ENCODE measurements at places on chromosomes 3 and 15.

DNA sequence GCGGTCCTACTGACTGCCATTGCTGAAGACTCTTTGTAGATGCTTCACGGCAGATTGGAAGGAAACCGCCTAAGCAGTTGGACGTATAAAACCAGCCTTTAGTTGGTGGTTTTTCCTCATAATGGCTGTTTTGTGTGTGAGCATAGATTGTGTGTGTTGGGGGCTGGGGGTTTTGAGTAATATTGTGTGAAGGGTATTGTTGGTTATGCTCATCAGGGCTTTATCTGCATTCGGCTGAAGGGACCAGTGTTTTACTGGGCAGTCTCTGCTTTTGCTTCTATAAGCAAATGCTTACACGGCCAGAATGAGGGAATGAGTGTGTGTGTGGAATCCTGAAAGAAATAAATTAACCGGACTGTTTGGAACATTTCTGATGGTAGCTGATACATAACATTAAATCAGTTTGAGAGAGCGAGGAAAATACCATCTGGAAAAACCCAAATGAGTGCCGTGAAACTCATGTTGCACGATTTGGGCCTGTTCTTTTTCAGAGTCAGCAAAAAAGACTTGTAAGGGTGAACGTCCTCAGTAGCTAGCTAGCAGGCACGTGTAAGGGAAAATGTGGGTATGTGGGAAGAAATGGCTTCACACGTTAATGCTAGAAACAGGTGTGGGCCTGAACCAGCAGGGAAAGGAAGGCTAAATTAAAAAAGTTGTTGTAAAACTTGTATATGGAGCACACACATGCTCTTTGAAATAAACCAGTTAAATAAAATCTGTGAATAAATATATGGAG lies 1.9 kb downstream of the MITF start:
- no peak for DNase-seq

DNA sequence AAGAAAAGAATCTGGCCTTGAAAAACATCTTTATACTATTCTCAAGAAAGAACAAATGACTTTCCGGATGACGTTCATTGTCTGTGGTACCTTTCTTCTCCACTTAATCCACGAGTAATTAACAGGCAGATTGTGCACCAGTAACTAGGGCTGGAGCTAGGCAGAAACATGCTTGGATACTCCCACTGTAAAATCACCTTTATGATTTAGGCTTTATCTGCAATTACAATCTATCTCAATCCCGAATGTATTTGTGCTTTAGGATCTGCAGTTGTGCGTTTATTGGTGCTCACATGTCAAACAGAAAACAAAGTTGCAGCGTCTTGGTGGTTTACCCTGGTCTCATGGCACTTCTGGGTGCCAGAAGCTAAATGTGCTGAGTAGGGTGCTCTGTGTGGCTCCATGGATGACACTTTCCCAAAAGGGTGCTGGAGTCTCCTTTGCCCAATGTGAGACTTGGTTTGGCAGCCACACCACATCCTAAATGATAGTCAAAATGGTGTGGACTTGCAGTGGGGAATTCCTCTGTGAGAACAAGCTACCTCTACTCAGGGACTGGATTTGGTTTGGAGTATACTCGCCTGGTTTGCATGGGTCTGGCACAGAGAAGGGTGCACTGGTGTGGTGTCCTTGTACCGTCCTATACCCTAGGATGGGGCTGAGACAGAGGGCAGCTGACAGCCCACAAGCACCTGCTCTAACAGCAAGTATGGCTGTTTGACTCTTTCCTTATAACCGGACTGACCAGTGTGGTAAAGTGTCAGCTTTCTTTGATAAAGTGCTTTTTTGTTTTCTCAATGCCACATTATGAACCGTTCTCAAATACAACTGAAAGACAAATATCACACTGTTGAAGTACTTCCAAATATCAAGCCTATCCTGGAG lies 7.7 kb downstream of the SERP1 start:
- no peak for DNase-seq

- DNase-seq, result no peak
Observed at GRCh38 chr3:58880182-58880581, 169.6 kb downstream of the CFAP20DC start.

- no peak for DNase-seq
Observed at GRCh38 chr3:60912876-60913275, 338.4 kb downstream of the FHIT start.

GRCh38 chr15:73318463-73319351 lies 50.1 kb downstream of the HCN4 start:
- DNase-seq, result no peak

- DNase-seq, result no peak
Observed at GRCh38 chr3:166837535-166837934, 542.6 kb downstream of the ZBBX start.

GRCh38 chr3:97948351-97949109 lies 23.7 kb downstream of the RIOX2 start:
- no peak for DNase-seq

GRCh38 chr3:45895686-45896468 lies 9.5 kb downstream of the CCR9 start:
- no peak for DNase-seq

- DNase-seq, result no peak
Observed at GRCh38 chr3:38143511-38143910, 5.0 kb downstream of the MYD88 start.

- no peak for DNase-seq
Observed at GRCh38 chr3:116569611-116570010, 124.3 kb upstream of the LSAMP start.

DNA sequence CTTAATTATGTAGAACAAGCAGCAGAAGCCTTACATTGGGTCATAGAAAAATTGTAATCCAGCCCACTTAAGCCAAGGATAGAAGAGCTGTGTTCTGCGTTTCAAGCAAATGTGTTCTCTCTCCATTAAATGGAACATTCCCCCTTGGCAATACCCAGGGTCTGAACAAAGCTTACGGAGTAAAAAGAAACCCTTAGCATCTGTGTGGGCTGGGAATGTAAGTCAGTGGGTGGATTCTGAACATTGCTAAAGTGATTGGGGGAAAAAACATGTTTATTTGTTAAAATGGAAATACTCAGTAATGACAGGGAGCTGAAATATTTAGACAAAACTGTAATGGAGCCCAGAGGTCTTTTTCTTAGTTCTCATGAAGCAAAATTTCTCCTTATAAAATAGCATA lies 147.4 kb downstream of the DUT start:
- DNase-seq, result no peak

GRCh38 chr15:43913026-43913780 lies 86.4 kb downstream of the WDR76 start:
- no peak for DNase-seq

- DNase-seq, result no peak
Observed at GRCh38 chr3:117922039-117922438, 1112.6 kb downstream of the IGSF11 start.

DNA sequence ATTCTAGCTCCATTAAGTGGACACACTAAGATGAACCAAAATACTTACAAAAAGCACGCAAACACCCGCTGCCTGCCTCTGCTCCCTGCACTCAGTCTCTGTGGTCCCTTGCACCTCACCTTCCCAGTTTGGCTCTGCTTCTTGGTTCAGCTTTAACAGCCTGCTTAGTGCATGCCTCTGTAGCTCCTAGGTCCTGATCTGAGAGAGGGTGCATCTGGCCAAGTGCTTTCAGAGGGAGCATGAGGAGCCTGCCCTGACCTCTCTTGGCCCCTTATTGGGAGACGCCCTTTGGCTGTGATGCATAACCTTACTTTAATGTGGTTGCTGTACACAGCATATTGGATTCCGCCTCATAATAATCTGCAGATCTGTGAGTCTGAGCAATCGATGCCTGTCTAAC lies 21.2 kb upstream of the ATP10A start:
- DNase-seq, result no peak

DNA sequence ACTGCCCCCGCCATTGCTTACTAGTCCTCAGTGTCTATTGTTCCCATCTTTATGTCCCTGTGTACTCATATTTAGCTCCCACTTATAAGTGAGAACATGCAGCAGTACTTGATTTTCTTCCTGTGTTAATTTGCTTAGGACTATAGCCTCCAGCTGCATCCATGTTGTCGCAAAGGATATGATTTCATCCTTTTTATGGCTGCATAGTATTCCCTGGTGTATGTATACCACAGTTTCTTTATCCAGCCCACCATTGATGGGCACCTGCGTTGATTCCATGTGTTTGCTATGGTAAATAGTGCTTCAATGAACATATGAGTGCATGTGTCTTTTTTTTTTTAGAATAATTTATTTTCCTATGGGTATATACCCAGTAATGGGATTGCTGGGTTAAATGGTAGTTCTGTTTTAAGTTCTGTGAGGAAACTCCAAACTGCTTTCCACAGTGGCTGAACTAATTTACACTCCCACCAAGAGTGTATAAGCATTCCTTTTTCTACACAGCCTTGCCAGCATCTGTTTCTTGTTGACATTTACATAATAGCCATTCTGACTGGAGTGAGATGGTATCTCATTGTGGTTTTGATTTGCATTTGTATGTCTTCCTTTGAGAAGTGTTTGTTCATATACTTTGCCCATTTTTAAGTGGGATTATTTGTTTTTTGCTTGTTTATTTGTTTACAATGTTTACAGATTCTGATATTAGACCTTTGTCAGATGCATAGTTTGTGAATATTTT lies 53.7 kb downstream of the GALK2 start:
- DNase-seq, result no peak

DNA sequence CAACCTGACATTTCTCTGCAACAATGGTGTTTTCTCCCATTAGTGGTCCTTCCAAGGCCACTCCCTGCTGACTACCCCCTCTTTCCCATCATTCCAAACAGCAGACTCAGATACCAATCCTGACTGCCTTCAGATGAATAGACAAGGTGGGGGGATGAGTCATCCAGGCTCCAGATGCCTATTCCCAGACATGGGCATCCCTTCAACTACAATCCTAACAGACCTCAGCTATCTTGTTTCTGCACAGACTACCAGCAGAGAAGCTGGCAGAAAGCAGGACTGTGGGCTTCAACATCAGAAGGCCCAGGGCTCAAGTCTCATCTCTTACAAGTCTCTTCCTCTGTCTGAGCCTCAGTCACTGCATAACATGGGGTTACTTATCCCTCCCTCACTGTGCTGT lies 2.2 kb downstream of the RBP1 start:
- DNase-seq, result no peak

DNA sequence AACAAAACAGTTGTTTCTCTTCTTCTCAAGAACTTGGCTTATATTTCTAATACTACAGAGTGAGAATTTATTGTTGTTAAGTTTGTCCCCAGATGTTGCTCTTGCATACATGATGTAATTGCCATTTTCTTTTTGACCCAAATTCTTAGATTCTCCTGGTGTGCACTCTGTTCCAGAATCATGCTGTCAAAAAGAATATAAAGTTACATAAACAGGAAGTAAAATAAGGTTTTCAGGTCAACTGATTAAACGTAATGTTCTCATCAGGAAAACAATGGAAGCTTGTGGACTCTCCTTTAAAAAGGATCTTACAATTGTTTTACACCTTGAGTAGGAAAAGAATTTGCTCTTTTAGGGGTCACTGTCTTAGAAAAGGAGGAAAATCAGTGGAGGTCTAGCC lies 121.8 kb downstream of the ADAM10 start:
- DNase-seq, result no peak

- DNase-seq, result no peak
Observed at GRCh38 chr15:55742927-55743728, at the start of gene PRTG. Gene PRTG (minus strand): TSS chr15:55743152. CDS start chr15:55742931, 221 bp downstream.

GRCh38 chr3:98839846-98840245 lies 61.6 kb downstream of the DCBLD2 start:
- no peak for DNase-seq

Data from stimulated activated CD4-positive, alpha-beta T cell treated with anti-CD3 and anti-CD28 coated beads, Interleukin-4, amount 100 ng/mL, for 4 hours (primary cell).